ENCODE measurements at places on chromosomes 4 and X.

GRCh38 chrX:6226596-6227452, 1.8 kb downstream of the NLGN4X start:
- no peak for DNase-seq

DNA sequence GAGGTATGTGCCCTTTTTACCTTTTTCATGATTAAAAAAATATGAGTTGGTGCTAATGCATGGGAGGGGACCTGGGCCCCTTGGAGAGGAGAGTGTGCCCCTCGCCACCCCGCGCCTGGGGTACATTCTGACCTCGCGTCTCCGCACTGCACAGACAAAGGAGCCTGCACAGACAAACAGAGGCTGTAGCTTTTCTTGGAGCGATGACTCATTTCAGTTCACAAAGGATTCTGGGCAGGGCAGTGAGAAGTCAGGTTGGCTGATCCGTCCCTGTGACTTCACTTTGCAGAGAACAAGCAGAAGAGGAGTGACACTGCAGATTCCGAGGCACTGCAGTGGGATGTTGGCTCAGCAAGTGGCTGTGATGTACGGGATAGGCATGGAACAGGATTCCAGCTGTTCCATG, 82.9 kb downstream of the STOX2 start:
- peak; percentile 72 for DNase-seq

DNA sequence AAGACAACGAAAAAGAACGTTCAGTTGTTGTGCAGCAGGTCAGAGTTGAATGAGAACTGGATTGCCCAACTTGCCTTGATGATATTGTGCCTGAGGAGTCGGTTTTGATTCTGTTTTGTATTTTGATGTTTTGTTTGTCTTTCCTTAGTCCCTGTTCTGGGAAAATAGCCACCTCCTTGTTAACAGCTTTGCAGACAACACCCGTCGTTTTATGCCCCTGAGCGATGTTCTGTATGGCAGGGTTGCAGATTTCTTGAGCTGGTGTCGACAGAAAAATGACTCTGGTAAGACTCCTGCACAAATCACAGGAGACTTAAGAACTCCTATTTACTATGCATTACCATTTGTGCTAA, 4.5 kb downstream of the BST1 start:
- DNase-seq: no peak

DNA sequence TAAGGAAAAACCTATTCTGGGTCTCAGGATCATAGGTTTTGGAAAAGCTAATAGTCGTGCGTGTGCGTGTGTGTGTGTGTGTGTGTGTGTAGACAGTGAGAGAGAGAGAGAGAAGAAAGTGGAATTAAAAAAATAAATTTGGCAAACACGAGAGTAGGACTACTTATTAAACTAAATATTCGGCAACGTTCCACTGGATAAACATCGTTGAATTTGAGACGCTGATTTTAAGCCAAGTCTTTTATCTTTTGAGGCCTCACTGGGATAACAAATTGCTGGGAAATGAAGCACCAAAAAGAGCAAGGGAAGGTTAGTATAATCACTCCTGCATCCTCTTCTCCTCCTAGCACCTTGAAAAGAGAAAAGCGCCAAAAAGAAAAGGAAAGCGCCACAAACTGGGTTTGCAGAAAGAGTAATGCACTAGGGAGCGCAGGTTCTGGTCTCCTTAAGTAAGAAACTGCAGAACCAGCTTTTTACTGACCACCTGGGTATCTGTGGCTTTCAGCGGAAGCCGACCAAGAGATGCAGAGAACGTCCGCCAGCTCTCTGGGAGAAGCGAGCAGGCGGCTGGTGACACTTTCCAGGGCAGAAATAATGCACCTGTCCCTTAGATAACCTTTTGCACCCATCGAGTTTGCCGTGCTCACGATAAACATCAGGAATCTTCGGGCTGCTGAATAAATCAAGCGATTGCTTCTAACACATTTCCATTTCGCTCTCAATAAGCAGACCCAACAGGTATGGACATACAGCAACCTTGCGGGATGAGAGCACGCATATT, 3.4 kb downstream of the ATOH1 start:
- no peak for DNase-seq

GRCh38 chr4:161320377-161320776, 843.4 kb downstream of the FSTL5 start:
- peak; percentile 42 for DNase-seq

Measured in LoVo (cell line).